GM12878 (cell line): ENCODE measurements at places on chromosomes 1 and 21.

- DNase-seq, result no peak
These were observed 36.9 kb downstream of the ABCG1 start for GRCh38 chr21:42255825-42256224.

GRCh38 chr1:62077821-62078220 lies 116.8 kb upstream of the L1TD1 start:
- no peak for DNase-seq

DNA sequence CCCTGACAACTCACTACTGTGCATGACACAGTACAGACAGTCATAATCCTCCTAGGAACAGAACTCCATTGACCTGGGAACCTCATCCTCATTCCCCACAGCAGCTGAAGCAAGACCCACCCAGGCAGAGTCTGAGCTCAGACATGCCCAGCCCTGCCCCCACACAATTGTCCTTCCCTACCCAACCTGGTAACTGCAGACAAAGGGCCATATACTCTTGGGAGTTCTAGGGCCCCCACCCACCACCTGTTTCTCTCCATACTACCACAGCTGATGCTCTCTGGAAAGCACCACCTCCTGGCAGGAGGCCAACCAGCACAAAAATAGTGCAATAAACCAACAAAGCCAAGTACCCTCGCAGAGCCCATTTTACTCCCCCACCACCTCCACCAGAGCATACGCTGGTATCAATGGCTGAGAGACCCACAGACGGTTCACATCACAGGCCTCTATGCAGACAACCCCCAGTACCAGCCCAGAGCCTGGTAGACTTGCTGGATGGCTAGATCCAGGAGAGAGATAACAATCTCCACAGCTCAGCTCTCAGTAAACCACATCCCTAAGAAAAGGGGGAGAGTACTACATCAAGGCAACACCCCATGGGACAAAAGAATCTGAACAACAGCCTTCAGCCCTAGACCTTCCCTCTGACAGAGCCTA lies 159.7 kb upstream of the CXADR start:
- DNase-seq, result no peak

DNA sequence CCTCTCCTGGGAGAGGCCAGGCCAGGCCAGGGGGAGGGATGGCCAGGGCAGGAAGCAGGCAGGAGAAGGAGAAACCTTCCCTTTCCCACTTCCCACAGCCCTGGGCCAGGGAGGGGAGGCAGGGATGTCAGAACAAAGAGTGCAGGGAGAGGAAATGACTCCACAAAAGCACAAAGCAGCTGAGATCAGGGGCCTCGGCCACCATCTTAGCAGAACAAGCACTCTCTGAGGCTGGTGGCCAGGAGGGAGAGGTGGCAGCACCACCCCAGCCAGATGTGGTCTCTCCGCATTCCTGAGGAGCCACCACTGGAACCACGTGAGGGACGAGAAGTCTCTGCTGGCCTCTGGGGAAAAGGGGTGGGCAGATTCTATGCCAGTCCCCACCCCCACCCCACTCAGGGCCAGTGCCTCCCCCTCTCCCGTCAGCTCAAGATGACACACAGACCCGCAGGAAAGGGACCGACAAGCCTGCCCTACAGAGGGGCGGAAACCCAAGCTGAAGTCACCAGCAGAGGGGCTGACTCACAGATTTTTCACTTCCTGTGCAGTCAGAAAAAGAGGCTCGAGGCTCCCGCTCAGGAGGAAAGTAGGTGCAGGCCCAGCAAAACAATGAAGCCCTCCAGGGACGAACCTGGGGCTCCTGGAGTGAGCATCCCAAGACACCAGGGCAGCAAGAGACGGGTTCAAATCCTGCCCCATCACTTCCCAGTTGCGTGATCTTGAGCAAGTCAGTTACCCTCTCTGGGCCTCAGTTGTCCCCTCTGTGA lies 24.1 kb upstream of the ALDH4A1 start:
- DNase-seq, result peak; percentile 80

DNA sequence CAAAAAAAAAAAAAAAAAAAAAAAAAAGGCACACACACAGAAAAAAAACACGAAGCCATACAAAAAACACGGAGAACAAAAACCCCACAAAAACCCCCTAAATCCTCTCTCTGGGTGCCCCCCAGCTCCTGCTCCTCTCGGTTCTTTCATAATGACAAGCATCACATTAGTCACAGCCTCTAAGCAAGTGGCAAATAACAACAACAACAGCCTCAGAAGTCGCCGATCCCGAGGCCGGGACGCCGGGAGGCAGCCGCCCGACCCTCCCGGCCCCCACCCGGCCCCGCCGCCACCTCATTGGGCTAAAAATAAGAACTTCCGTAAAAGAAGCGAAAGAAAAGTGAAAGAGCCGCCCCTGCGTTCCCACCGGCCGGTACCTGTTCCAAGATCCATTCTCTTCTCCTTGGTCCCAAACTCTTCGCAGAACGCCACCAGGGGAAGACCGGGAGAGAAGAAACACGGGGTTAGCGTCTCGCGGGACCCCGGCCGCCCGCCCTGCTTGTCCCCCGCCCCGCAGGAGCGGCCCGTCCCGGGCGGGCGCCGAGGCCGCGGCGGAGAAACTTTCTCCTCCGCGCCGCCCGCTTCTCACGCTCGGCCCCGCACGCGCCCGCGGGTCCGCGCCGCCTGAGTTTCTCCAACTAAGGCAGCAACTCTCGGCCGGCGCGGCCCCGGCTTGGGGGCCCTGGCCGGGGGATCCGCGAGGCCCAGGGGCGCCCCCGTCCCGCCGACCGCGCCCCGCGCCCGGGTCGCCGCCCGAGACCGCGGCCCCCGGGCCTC lies 102.8 kb downstream of the CASZ1 start:
- no peak for DNase-seq

GRCh38 chr1:182972829-182973228 lies 19.9 kb upstream of the SHCBP1L start:
- no peak for DNase-seq

DNA sequence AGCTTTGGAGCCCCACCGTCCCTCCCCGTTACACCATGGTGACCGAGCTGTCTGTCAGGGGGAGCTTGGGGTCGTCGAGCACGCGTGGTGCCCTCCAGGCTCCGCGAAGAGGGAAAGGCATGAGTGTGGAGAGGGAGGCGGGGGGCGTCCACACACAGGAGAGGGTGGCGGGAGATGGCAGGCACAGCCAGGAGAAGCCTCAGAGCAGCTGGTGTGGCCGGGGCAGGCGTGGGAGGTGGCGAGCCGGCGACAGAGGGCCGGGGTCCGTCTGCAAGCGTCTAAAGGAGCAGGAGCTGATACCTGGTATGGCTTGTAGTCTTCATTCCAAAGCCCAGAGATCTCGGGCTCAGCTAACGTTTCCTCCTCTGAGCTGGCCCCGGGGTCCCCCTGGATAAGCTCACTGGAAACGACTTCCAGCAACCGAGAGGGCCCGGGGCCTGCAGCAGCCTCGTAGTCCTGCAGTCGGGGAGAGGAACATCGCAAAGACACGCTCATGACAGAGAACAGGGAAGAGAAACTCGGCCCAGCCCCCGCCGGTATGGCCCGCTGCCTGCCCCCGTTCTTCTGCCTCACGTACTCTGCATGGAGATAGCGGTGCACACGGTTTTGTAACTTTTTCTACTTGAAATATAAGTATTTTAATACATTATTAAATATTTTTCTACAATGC lies 37.4 kb downstream of the CFAP74 start:
- no peak for DNase-seq

- no peak for DNase-seq
These were observed 7.3 kb downstream of the GNG4 start for GRCh38 chr1:235642011-235642942.

DNA sequence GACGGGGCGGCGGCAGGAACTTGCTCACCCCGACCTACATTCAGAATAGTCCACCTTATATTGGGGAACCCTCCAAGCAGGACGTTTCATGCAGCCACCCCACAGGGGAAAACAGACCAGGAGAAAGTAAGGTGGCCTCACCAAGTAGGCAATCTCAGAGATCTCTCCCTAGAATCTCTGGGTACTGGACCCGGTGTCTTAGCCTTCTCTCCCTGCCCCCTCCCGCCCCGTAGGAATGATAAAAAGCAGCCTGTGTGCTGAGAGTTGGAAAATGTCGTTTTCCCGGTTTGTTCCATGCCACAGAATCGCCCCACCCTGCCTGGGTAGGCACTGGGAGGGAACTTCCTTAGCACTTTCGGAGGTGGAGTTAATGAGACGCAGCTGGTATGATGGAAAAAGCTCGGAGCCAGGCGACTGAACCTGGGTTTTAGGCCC lies 789 bp upstream of the PTPN14 start:
- no peak for DNase-seq

- DNase-seq, result no peak
These were observed 31.9 kb upstream of the ECE1 start for GRCh38 chr1:21321963-21322680.

DNA sequence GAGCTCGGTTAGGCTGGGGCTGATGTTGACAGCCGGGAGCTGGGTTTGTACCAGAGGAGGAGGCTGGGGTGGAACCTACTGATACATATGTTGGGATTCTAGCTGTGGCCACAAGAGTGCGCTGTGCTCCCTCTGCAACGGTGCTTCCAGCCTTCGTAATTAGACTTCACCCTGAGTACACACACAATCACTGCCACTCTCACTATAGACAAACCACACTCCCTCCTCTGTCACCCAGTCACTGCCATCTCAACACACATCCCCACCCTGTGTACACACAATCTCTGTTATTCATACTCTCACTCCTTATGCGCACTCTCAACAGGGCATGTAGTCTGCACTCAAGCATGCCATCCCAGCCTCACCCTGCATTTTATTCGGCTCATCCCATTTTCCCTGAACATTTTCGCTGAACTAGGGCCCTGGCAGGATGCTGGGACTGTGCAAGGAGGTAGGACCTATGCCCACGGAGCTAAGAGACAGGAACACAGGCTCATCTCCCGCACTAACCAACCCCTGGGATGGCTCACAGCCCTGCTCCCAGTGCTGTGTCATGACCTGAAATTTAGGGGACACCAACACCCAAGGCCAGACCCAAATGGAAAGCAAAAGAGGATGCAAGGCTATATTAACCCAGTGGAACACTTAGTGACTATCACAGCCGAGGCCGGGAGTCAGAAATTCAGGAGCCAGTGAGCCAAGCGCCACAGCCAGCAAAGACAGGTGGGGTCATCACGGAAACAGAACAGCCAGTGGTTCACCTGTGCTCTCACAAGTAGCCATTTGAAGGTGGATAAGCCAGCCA lies 5.7 kb downstream of the GJB3 start:
- DNase-seq, result peak; percentile 25

- DNase-seq, result no peak
These were observed 27.0 kb downstream of the DPYD start for GRCh38 chr1:97893844-97894243.

DNA sequence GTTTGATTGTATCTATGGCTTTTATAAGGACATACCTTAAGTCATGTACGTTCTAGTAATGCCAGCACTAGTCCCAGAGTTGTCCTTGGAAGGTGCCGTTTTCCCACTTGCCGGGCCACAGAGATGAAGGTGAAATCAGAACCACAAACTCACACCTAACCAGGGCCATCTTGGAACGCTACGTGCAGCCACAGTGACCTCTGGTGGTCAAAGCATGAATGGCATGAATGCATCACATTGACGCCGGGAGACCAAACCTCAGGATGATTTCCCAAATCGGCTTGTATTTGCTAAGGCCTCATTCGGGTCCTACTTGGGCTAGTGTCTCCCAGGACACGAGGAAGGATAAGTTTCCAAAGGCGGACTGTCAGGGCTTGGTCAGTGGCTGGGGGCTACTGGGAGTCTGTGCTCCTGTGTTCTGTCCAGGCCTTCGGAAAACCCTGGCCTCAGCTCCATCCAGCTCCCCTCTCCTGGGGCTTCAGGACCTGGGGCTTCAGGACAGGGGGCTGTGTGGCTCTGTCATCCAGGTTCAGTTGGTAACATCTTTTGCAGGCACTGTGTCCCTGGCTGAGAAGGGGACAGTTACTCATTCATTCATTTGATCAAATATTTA lies 260.5 kb downstream of the PRDM2 start:
- DNase-seq, result peak; percentile 17
